ENCODE measurements at places on chromosomes 3 and 15.

DNA sequence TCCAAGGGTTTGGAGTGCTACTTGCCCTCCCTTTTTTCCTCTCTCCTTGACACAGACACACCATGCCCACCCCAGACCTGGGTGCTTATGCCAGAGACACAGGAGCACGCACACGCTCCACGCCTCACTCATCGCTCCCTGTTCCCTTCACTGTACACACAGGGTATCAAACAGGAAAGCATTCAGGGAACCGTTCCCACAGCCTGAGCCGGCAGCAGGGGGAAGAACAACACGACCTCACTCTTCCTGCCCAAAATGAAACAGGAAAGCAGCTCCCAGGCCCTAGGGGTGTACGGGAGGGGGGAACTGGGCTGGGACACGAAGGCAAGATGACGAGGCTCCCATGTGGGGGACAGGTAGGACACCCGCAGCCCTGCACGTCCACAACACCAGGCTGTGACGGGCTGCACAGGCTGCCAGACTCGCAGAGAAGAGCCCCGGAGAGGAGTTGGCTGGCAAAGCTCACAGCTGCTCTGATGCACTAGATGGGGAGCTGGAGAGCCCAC lies 11.2 kb downstream of the DLL4 start:
- DNase-seq = no peak

DNA sequence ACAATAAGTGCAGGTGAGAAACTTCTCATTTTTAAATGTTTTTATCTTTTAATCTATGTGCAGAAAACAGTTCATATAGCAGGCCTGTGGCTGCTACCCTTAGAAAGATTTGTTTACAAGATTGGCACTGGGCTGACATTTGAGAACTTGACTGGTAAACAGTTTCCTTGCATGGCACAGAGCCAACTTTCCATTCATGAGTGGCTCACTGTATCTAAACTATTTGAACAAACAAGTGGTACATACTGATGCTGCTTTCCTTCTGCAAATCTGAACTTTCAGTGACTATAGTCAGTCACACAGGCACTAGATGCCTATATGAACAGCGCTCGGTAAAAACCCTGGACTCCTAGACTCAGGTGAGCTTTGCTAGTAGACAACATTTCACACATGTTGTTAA lies 6.3 kb upstream of the GTPBP8 start:
- no peak for DNase-seq

- DNase-seq = no peak
These were observed 4.5 kb upstream of the CYP8B1 start for GRCh38 chr3:42880183-42880582.

DNA sequence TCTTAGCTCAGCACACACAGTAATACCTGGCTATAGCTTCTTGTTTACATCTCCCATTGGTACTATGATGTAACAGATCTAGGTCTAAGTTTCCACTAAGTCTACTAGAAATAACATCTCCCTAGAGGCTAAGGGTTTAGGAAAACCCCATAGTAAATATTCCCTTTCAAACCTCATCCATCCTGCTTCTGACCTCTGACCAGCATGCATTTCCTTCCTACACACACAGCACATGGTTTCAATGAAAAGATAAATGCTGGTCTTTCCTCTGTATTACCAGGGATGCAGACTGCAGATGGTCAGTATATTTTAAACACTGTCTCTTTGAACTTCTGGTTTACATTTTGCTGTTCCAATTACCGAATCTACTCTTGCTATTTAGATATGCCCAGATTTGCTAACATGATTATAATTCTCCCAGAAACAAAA lies 96.6 kb downstream of the EFL1 start:
- no peak for DNase-seq

GRCh38 chr3:51379746-51380455 lies 5.2 kb upstream of the MANF start:
- no peak for DNase-seq

- no peak for DNase-seq
These were observed 241.4 kb upstream of the TRIM42 start for GRCh38 chr3:140436421-140436820.

- no peak for DNase-seq
These were observed 30.0 kb downstream of the MASP1 start for GRCh38 chr3:187261541-187261969.

DNA sequence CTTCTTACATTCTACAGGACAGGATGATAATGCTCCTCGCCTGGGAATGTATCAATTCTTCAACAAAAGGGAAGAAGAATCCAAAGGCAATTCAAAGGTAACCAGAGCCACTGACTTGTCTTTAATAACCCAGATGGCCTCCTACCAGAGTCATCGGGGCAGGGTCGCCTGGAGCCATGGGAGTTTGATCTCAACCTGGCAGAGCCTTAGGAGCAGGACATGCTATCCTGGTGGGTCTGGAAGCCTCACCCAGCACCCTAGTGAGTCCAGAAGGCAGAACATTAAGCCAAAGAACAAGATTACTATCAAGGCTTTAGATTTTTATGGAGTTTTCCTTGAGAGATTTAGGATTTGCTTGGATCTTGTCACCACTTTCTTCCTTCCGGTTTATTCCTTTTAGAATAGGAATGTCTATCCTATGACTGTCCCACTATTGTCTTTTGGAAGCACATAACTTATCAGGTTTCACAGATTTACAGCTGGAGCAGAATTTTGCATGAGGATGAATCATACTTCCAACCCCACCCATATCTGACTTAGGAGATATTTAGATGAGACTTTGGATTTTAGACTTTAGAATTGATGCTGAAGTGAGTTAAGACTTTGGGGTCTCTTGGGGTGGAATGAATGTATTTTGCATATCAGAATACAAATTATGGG lies 330.3 kb upstream of the GOLIM4 start:
- no peak for DNase-seq

DNA sequence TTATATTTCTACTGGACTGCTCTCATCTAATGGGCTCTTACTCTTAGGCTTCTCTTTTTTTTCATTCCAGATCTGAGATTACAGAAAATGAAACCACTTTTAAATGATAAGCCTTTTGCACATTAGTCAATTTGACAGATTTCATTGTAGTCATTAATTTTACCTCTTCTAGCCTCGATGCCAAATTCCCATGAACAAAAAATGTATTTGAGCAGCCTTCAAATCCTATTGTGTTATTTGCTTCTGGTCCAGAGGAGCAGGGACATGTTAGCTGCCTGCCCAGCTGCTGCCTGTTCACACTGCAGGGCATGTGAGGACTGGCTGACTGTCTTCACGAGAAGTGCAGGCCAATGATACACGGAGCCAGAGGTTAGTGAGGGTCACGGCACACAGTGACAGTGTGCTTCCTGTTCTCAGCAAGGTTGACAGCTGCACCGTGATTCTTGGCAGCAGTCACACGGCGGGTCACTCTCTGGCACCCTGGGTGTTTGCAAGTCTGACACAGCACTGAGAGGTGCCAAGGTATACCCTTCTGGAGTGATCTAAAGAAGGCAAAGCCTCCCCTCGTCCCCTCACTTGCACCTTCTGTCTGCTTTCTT lies 40.8 kb downstream of the KAT2B start:
- peak; percentile 29 for DNase-seq

- DNase-seq = no peak
These were observed 9.3 kb downstream of the BCHE start for GRCh38 chr3:165827883-165828282.

GRCh38 chr15:69026355-69026754 lies 11.9 kb downstream of the NOX5 start:
- DNase-seq = no peak

- no peak for DNase-seq
These were observed 332.9 kb downstream of the TIGIT start for GRCh38 chr3:114626751-114627150.

- DNase-seq = no peak
These were observed 29.7 kb downstream of the SAXO2 start for GRCh38 chr15:82292271-82292670.

GRCh38 chr3:105798381-105798934 lies 70.4 kb downstream of the CBLB start:
- no peak for DNase-seq

GRCh38 chr3:48500656-48501055 lies 3.3 kb downstream of the SHISA5 start:
- no peak for DNase-seq

GRCh38 chr15:28960979-28961378 lies 75.2 kb downstream of the APBA2 start:
- DNase-seq = no peak

- DNase-seq = no peak
These were observed 50.6 kb upstream of the MLF1 start for GRCh38 chr3:158520433-158520832.

- no peak for DNase-seq
These were observed 56.0 kb downstream of the CLEC3B start for GRCh38 chr3:45082142-45082538.

GRCh38 chr3:29319262-29319661 lies 38.4 kb downstream of the RBMS3 start:
- DNase-seq = no peak

GRCh38 chr15:47003568-47003967 lies 713.7 kb upstream of the SEMA6D start:
- DNase-seq = no peak

- no peak for DNase-seq
These were observed 27.0 kb upstream of the FSTL1 start for GRCh38 chr3:120477781-120478180.

DNA sequence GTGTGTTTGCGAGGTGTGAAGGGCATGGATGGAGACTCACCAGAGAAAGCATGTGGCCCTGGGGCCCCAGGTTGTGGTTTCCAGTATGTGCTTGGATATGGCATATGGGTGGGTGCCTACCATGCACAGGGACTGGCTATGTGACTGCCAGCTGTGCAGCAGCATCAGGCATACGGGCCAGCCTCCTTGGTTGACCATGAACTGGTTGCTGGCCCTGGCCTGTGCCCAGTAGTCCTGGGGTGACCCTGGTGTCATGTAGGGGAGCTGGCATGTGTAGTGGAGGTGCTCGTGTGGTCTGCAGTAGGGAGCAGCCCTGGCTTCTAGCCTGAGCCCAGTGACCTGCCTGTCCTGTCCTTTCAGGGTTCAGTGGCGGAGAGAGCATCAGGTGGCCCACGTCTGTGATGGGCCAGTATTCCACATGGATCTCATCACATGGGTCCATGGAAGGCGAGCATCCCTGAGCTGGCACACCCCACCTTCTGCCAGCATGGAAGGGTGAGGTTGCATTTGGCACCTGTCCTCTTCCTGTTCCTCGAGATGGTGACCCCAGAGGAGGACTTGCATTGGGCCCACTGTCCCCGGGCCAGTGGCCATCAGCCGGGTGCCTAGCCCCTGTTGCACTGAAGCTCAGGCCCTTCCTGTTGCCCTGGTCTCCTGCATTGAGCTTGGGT lies 228.9 kb downstream of the SNRPN start:
- no peak for DNase-seq

- no peak for DNase-seq
These were observed 335.8 kb upstream of the THRB start for GRCh38 chr3:24830230-24831152.

GRCh38 chr3:15631426-15632211 lies 30.1 kb downstream of the BTD start:
- no peak for DNase-seq

- no peak for DNase-seq
These were observed 490.0 kb upstream of the TBL1XR1 start for GRCh38 chr3:177687291-177687690.

DNA sequence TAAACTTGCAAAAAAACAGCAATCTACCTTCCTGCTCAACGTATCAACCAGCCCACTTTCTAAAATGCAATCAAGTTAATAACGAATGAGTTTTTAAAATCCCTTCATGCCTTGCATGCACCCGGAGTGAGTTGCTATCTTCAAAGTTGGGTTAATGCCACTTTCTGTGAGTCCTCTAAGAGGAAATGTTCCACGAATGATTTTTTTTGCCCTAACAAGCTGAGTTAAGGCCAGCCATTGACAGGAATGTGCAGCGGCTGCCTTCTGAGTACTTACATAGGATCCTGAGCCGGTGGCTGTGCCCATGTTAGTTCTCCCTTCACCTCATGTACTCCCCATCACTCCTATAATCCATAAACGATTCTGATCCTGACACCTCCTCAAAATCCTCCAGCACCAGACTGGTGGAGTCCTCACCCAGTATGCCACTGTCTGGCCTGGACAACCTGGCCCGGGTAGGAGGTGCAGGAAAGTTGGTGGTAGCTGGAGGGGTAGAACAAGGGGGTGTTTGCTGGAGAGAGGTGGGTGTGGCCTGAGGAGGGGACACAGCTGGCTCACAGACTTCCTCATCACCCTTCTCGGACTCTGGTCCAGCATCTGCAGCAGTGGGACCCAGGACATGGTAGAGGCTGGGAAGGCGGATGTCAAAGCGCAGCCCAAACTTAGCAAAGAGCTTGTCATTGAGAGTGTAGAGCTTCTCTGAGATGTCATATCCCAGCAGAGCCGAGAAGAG lies 12.4 kb downstream of the POPDC2 start:
- DNase-seq = no peak

- DNase-seq = no peak
These were observed 165.7 kb downstream of the TCF12 start for GRCh38 chr15:57084192-57084591.

- DNase-seq = no peak
These were observed 78.4 kb downstream of the CCR1 start for GRCh38 chr3:46129588-46130272.

GRCh38 chr15:56917652-56918045 lies 795 bp upstream of the TCF12 start:
- DNase-seq = no peak

- DNase-seq = no peak
These were observed 327.1 kb downstream of the ZIC1 start for GRCh38 chr3:147736226-147736625.

DNA sequence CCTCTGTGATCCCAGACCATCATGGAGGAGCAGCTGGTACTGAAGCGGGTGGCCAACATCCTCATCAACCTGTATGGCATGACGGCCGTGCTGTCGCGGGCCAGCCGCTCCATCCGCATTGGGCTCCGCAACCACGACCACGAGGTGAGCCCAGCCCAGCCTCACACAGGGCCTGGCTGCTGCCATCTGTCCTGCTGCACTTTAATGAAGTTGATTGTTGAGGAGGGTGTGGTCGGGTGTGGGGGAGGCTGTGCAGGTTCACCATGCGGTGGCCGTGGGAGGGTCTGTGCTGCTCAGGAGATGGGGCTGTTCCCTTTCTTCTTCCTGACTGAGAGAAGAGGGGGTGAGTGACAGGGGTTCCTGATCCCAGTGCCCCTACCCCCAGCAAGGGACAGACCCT lies 30.6 kb downstream of the ACAD9 start:
- DNase-seq = no peak

DNA sequence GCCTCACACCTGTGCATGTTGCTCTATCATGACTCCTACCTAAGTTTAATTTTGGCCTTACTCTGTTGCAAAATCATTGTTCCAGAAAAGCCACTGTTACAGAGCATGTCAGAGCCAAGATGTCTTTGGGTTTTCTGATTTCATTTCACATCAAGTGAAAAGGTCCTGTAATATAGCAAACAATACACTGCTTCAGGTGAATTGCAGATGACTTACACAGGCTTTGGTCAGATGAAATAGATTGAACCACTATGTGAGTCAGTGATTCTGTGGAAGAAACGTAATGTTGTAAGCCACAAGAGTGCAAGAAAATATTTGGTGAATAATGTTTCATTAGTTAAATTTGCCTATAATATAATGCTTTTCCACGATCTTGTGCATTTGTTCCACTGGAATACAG lies 22.7 kb downstream of the EBLN2 start:
- no peak for DNase-seq

All from NCI-H526 treated with DMSO at 0.1 percent for 48 hours (cell line).